ENCODE measurements at places on chromosomes 2 and 18.
A peak's percentile ranks its signal among the peaks of the same experiment; 100 is the strongest.

GRCh38 chr2:41160439-41160838, 708.5 kb upstream of the SLC8A1 start:
- no peak for ATAC-seq

DNA sequence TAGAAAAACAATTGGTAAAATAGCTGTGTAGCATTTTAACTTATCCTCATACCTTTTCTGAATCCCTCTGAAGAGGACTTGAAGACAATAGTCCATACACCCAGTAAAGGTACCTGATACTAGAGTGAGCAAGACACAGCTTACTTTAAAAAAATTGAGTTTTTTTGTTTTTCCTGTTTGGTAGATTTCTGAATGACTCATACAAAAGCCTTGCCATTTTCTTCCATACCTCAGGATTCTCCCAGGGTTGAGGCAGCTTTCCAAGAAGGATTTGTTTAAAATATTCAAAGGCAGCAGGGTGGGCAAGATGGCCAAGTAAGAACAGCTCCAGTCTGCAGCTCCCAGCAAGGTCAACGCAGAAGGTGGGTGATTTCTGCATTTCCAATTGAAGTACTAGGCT, 551.0 kb upstream of the LRATD1 start:
- ATAC-seq: no peak

DNA sequence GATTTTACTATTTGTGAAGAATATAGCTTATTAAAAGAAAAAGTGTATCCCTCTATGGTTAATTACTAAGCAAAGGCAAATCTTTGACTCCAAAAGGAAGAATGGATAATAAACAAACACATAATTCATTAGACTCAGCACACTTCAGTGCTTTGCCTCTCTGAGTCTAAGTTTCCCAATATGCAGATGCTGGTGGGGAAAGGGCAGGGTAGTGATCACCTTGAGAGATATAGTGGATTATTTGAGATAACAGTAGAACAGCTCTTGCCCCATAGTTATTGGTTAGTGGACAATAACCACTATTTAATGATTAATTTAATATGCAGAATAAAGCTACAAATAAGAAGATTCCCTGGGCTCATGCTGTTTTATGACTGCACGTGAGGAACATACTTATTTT, 98.2 kb upstream of the SLC8A1 start:
- no peak for ATAC-seq

- ATAC-seq: no peak
Measured at GRCh38 chr2:222033541-222033940, 265.3 kb downstream of the PAX3 start.

DNA sequence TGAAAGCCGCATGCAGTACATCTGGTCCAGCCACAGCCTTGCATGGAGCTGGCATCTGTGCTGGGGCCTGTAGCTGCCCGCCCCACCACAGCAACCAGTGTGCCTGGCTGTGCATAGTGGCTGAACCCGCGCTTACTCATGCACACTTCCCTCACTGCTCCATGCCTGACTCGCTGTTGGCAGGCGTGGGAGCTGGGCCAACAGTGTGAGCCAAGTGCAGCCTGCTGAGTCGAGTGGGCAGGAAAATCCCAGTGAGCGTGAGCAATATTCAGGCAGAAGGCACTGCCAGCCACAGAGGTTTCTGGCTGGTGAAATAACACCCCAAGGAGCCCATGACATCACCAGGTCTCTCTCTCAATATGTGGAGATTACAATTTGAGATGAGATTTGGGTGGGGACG, 1674.1 kb upstream of the TMEFF2 start:
- ATAC-seq: peak; percentile 31

- no peak for ATAC-seq
Measured at GRCh38 chr2:39712953-39713352, 47.2 kb downstream of the TMEM178A start.

DNA sequence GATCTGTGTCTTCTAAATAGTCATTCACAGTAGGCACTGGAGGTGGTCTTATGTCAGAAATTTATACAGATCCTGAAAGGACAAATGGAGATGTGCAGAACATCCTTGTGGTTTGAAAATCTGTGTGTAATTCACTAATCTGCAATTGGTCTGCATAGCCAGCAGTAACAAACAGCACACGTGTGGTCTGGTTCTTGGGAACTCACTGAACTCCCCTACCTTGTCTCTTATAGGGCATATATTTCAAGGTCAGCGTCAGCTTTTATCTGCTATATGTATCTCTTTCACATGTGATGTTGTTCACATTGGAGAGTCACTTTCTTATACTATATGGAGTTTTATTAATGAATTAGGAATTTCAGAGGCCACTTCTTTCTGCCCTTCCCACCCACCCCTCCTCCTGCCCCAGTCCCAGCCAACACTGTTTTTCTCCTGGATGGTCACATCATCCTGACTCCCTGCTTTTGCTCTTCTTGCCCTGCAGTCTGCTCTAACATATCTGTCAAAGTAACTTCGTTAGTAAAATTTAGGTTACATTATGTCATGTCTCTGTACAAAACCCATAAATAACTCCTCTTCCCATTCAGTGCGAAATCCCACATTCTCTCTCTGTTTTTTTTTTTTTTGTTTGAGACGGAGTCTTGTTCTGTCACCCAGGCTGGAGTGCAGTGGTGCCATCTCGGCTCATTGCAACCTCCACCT, 35.4 kb upstream of the CABYR start:
- no peak for ATAC-seq

DNA sequence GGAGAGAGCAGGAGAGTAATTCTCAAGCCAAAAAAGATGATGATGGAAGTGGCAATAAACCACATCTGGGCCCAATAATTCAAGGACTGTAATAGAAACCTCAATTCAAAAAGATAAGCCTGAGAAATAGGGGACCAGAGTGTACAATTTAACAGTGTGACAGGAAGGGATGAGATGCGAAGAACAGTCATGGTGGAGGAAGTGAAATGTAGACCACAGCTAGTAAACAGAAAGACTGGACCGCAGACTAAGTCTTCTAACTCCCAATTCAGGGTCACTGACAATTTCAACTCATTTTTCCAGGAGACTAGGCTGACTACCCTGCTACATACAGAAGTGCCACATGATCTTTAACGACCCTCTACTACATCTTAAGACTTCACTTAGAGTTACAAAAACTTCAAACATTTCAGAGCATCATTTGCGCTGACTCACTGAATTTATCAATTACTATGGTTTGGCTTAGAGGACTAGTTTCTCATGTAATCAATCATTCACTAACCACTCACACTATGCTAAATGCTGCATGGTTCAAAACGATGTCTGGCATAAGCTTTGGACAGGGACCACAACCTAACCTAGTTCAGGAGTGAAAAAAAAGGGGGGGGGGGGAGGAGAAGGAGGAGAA, 9.0 kb downstream of the CUL3 start:
- peak; percentile 81 for ATAC-seq

GRCh38 chr18:11808001-11808855, 43.0 kb upstream of the CHMP1B start:
- no peak for ATAC-seq

DNA sequence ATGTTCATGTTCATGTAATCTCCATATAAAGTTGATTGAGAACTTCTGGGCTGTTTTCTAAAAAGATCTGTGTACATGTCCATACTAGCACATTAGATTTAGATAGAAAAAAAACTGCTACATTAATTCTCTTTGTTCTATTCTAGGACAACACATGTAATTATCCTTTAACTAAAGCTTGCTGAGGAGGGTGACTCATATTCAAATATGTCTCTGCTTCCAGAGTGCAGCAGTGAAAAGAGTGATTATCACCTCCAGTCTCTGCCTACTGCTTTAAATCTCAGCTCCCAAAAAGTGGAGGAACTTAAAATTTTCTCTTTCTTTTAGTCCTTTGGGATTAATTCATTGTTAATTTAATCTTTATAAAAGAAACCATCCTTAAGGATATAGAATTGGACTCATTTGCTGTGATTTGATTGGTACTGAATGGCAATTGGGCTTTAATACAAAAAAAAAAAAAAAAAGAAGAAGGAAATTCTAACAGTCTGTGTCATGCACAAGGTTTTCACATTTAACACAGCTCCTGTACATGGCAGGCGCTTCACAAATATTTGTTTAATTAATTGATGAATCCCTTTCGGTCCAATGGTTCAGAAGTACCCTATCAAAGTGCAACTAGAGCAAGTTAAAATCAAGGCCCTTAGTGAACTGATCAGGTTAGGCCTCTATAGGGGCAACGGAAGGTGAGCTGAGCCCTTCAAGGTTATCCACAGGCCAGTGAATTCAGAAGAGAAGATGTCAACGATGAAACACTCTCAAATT, 214.0 kb upstream of the KCNJ3 start:
- ATAC-seq: no peak

GRCh38 chr18:48022531-48023329, 92.3 kb upstream of the SMAD2 start:
- ATAC-seq: peak; percentile 57

DNA sequence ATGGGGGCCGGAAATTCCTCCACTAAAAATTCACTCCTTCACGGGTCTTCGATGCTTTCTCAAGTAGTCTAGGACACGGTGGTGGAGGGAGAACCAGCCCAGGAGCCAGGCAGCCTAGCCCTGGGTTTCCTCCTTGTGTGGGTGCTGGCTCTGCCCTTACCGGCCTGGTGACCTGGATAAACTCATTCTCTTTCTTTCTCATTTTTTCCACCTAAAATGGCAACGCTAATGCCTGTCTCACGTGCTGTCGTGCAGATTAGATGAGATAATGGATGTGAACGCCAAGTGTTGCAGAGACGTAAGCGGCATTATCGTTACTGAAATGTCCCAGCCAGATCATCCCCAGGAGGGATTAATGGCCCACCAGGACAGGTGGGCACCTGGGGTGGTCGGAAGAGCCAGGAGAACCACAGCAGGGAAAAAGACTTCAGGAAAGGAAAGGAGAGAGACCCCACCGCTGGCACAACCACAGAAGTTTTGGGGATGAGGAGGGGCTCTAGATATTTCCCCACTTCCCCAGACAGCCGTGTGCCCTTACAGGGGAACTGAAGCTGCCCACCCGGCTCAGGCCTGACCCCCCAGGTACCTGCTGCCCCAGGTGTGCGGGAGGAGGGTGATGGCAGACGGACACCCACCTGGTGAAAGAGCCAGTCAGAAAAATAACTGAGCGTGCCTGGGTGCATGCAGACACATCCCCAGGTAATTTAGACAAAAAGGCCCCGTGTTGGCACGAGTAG, 100.8 kb upstream of the ASAP2 start:
- ATAC-seq: no peak

DNA sequence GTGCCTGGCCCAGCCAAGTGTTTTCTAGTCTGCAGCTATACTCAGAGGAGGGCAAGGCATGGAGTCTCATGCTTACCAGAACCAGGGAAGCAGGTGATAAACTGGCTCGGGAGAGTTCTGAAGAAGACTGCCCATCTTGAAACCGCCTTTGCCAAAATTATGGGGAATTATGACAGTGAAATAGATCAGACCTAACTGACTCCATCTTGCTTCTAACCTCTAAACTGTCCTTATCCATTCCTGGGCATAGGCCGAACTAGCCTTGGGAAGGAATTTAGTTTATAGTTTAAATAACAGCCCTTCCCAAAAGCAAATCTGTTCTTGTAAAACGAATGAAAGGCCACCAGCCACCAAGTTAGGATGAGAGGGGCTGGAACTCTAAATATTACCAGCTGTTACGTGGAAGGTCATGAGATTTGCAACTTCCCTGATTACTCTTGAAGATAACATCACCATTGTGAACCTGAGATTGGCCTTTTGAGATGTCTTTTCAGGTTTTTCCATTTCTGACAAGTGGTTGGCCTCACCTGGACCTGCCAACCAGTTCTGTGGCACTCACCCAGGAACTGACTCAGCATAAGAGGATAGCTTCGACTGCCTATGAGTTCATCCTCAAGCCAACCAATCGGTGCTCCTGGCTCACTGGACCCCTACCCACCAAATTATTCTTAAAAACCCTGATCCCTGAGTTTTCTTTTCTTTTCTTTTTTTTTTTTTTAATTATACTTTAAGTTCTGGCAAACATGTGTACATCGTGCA, 23.4 kb downstream of the CHCHD5 start:
- no peak for ATAC-seq
